ENCODE measurements at places on chromosomes 4 and X.

GRCh38 chrX:102627640-102628039 is 23.6 kb upstream of the GPRASP1 start:
- no peak for DNase-seq

GRCh38 chrX:36431819-36432218 is 512.3 kb downstream of the CFAP47 start:
- DNase-seq = no peak

GRCh38 chr4:88743696-88744095 is 46.1 kb upstream of the NAP1L5 start:
- DNase-seq = no peak

DNA sequence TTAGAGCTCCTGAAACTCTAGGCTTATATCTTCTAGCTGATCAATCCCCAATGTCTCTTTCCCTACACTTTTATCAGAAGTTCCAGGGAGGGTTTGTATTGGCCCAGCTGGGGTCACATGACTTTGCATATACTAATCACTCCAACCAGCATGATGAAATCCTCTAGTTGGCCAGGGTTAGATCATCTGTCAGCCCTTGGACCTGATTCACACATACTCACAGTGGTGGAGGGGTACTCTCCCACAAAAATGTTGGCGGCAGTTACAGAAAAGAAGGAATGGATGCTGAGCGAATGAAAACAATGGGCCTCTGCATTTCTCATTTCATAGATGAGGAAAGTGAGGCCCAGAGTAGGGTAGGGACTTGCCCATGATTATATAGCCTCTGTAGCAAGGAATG is 151.1 kb downstream of the PJA1 start:
- no peak for DNase-seq

- DNase-seq = peak; percentile 13
Measured at GRCh38 chr4:101596781-101597552, 193.6 kb upstream of the BANK1 start.

DNA sequence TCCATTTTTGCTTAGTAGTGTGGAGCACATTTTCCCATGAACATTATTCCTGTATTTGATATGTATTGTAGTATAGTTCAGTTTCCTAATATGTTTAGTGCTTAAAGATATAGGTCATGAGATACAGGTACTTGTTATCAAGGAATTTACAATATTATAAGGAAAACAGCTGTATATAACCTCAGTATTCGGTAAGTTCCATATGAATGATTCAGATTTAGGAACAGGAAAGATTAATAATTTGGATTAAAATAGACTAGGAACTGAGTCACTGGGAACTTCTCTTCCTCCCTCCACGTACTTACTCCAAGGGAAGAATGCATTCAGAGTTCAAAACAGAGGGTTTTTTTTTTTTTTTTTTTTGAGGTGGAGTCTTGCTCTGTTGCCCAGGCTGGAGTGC is 20.0 kb downstream of the DIAPH2 start:
- DNase-seq = no peak

DNA sequence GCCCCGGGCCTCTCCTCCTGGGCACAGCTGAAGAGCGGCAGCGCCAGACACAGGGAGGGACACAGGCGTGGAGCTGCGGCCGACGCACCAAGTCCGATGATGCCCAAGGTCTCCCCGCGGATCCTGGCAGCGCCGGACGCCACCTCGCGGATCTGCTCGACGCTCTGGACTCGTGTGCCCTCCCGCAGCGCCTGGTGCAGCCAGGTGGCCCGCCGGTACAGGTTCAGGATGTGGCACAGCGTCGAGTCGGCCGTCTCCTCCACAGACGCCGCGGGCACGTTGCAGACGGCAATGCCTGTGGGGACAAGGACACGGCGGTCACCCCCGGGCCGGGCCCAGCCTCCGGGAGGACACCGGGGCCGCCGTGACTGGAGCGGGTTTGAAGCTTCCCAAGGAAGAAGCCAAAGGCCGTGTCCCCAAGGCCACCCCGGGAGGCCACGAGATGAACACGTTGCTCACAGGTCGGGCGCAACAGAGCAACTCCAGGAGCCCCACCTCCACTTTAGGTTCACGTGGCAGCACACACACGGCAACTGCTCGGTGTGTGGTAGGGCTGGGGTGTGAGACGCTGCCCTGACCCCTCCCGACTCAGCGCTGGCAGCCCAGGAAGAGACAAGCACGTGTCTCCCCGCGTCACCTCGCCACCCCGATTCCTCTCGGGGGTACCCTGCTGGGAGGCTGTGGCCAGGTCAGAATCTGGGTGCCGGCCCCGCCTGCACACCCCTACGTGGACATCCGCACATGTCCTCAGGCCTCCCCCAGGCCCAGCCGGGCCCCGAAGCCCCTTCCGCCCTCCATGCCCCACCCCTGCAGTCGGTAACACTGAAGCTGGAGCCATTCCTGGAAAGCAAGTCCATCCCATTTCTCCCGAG is 23.4 kb downstream of the CTBP1 start:
- DNase-seq = no peak

- no peak for DNase-seq
Measured at GRCh38 chr4:110514889-110515479, 39.0 kb downstream of the ENPEP start.

DNA sequence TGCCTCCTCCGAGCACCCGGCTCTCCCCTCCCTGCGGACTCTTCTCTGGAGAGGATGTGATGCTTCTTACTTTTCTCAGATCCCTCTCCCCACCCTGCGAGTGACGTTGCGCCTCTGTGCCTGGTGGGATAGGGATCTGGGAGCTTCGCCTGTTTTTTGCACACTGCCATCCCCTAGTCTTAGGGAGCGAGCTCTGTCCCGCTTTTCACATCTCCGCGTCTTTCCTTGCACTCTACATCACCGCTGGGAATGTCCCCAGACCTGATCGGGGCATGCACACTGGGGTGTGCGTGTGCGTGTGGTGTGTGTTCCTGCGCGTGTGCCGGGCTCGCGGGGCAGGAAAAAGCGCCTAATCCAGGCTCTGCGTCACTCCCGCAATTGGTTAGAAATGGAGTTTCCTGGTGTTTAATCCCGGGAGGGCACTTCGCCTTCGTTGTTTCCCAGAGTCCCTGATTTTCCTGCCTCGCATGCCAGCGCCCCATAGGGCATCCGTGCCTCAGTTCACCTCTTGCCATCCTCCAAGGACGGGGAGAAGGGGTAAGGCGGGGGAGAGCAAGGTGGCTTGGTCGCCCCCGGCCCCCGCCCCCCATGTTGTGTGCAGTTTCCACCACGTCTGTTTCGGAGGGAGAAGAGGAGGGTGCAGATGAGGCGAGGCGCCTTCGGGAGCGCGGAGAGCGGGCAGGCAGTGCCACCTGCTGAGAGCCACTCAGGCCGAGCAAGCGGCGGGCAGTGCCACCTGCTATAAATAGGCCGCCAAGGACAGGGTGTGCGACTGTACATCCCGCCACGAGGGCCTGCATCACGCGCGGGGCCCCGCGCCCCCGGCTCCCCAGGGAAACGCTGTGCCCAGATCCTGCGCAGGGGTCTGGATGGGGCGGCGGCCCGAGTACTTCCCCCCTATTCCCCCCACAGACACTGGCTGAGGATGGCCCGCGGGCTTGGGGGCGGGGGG is 759 bp upstream of the TBC1D1 start:
- no peak for DNase-seq

DNA sequence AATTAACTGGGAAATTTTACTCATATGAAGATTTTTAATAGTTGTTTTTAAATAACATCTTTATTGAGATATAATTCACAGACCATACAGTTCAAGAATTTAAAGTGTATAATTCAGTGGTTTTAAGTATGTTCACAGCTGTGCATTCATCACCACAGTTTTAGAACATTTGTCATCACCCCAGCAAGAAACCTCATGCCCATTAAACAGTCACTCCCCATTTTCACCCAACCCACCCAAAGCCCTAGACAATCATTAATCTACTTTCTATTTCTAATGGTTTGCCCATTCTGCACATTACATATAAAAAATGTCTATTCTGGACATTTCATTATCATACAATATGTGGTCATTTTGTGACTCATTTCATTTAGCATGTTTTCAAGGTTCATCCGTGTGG is 2.8 kb downstream of the UPRT start:
- DNase-seq = no peak

DNA sequence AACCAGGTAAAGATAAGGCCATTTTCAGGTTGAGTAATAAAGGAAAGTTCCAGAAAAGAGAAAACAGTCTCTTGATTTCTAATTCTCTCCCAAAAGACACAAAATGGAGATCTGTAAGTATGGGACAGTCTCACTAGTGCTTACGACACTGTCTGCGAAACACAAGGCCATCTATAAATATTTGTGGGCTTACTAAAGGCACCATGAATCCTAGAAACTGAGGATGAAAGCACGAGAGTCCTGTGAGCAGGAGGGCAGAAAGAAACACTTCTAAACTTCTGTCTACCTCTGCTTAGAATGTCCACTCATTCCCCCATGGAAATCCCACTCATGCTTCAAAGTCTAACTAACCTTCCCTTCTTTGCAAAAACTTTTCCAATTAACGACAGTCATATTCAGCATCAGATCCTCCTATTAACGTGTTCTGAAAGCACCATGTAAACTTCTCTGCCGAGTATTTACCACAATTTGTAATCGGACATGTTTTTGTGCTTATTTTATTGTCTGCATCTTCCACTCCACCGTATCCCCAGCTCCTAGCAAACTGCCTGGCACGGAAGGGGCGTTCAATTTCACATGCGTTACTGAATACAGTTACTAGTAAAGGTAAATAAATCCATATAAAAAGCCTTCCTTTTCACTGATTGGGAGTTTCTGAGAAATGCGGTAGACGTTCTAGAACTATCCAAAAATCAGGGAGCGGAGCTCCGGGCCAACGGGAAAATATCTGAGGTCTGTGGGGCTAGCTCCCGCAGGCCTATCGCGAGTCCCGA is 665 bp downstream of the PSMD10 start:
- DNase-seq = no peak

DNA sequence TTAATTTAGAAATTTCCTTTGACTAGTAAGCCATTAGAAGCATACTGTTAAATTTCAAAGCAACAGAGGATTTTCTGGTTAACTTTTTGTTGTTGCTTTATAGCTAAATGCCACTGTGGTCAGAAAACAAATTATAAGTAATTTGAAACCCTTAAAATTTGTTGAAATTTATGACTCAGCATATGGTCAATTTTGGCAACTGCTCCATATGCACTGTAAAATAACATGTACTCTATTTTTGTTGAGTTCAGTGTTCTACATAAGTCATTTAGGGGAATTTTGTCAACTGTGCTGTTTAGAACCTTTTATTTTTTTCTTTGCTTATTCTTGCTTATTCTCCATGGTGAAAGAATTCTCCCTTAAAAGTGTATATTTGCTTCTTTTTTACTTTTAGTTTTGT is 28.6 kb downstream of the SCLT1 start:
- no peak for DNase-seq

DNA sequence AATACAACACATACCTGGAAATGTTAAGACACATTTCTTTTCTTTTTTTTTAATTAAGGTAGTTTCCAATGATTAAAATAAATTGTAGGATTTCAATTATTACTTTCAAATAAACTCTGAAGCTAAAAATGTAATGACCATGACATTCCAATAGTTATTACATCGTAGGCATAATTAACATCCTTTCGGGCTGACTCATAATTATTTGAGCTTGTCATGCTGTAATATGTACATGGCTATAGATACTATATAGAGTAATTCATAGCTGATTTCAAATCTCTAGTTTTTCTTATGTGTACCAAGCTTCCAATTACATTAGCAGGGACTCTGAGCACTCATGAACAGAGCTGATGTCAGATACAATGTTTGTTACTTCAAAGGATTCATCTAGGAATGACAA is 125.7 kb upstream of the GABRG1 start:
- DNase-seq = no peak

DNA sequence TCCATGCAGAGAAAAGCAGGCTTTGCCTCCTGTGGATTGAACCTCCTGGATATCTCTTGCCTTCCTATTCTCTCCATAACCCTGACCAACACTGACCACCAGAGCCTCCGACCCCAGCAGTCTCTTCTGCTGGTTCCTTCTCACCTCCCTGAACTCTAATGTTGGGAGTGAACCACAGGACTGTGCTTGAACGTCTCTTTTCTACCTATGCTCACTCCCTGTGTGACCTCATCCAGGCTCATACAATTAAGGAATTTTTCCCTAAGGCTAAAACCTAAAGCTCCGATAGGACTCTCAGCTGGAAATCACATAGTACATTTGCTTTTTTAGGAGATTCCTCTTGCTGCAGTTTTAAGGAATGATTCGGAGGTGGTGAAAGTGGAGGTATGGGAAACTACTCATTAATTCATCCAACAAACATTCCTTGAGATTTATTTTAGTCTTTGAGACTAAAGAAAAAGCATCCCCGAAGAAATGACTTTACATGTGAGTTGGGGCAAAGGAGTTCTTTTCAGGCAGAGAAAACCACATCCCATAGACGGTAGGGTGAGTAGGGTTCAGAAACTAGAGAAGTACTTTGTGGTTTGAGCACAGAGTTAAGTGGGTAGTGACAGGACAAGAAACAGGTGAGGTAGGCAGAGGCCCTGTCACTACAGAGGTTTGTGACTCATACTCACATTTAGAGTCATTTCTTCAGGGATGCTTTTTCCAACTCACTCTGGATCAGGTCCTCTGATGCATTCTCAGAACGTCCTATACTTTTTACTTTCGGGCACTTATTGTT is 30.8 kb downstream of the NDNF start:
- DNase-seq = no peak

DNA sequence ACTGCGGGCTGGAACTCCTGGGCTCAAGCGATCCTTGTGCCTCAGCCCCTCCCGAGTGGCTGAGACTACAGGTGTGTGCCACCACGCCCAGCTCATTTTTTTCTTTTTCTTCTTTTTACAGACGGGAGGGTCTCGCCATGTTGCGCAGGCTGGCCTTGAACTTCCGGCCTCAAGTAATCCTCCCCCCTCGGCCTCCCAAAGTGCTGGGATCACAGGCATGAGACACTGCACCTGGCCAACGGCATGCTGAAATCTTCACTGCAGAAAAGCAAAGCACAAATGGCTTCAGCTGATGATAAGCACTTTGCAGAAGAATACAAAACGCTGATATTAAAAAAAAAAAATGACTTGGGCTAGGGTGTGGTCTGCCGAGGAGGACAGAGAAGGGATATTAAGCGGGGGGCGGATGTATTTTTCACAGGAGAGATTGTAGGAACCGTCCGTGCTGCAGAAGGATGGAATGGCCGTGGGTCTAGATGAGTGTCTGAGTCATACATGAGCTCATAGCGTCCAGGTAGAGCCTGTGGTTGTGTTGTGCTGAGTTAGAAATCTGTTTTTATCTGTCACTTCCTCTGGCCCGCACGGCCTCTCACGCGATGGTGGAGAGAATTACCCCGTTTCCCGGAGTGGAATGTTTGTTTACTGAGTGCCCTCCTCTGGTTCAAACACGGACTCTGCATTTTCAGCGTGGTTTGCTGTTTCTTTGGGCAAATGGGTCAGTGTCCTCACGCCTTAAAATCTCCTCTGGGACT is 8.5 kb upstream of the AKAP17A start:
- DNase-seq = peak; percentile 34

DNA sequence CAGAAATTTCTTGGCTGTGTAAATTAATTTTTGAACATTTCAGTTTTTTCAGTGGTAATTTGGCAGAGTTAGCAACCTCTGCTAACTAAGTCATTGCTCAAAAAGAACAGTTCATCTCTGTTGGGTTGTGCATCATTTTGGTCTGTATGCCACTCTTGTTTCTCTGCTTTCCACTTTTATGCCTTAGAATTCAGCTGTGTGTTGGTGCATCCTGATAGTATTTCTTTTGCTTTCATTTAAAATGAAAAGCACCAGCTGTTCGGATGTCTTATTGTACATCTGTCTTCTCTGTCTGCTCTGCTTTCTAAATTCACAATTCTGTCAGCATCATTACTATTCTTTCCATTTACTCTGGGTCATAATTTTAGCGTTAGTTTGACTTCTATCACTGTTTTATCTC is 388.2 kb upstream of the NDST4 start:
- DNase-seq = no peak

Data from activated gamma-delta T cell treated with anti-CD3 and anti-CD28 coated beads, Interleukin-2, amount 50 U/mL, for 16 hours (primary cell).